Stimulated activated CD4-positive, alpha-beta T cell treated with anti-CD3 and anti-CD28 coated beads, TNF-alpha, amount 100 ng/mL, for 4 hours (primary cell): ENCODE measurements at places on chromosomes 7 and 10.
A peak's percentile ranks its signal among the peaks of the same experiment; 100 is the strongest.

- no peak for DNase-seq
Observed at GRCh38 chr7:117281562-117281961, 41.3 kb downstream of the WNT2 start.

DNA sequence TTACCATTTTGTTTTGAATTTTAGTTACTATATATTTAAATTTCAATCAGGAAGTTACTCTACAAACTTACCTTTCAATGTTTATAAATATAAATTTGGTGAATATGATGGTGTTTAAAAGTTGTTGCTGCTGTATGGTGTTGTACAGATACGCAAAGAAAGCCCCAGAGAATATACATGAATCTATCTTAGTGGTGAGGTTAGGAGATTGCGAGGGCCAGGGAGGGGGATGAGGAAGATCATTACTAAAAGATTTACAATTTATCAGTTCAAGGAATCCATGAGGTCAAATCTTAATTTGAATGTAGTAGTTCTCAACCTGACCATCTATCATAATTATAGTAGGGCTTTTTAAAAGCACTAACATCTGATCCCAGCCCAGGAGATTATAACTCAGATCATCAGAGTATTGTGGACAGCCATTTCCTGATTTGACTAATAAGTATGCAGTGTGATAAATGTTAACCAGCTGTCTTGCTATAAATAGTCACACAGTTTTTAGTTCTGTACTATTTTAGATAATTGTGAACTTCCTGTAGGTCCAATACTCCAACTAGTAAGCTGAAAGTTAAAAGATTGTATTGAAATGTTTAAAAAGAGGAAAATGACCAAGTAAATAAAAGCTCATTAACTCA, 23.6 kb downstream of the FAM3C start:
- no peak for DNase-seq

DNA sequence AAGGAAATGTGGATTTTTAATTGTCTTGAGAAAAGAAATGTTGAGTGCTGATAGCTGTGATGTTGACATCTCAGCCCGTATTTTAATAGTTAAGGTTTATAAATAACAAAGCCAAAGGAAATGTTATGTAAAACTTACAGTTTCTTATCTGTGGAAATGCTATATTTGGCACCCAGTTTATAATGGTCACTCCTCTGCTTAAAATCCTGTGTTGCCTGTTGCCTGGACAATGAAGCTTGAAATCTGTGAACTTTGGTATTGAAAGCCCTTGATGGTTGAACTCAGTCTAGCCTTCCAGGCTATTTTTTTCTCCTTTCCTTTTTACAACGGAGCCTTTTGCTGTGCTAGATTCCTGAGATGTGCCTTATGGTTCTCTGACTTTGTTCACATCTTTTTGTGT, 46.5 kb downstream of the MCU start:
- DNase-seq, result no peak

DNA sequence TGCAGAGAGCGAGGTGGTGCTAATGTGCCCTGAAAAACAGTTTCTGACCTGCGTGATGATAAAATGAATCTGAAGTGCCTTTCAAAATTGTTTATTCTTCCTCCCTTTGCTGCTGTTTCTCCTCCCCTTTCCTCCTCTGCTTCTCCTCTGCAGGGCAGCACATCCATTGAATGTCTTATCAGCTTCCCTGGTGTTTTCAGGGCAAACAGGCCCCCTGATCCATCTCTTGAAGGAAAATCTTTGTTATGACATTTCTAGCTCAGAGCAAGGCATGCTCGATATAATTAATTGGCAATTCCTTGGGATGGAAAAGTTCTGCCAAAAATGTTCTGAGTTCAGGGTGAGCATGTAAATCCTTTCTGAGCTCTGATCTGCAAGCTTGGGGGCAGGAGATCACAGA, 364.2 kb upstream of the ZNF32 start:
- no peak for DNase-seq

DNA sequence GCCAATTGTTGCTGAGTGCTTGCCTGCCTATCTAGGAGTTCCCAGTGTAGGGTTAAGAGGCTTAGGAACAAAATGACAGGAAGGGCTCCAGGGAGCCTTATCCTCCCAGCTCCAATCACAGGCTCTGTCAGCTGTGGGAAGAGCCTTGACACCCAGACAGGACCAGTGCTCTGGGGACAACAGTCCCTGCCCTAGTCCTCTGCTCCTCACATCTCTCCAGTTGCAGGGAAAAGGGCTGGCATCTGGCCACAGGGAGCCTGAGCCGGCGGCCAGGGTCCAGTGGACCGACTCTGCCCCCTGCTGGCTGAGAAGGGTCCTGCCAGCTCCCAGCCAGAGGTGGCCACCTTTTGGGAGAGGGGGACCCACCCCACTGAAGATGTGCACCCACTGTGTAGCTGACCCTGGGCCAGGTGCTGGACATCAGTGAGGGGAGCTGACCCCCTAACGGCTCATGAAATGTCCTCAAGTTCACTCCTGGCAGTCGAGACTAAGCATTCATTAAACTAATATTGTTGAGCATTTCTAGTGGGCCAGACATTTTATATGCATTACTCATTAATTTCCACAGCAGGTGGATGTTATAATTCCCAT, 17.6 kb downstream of the DNAJB12 start:
- DNase-seq, result peak; percentile 56

DNA sequence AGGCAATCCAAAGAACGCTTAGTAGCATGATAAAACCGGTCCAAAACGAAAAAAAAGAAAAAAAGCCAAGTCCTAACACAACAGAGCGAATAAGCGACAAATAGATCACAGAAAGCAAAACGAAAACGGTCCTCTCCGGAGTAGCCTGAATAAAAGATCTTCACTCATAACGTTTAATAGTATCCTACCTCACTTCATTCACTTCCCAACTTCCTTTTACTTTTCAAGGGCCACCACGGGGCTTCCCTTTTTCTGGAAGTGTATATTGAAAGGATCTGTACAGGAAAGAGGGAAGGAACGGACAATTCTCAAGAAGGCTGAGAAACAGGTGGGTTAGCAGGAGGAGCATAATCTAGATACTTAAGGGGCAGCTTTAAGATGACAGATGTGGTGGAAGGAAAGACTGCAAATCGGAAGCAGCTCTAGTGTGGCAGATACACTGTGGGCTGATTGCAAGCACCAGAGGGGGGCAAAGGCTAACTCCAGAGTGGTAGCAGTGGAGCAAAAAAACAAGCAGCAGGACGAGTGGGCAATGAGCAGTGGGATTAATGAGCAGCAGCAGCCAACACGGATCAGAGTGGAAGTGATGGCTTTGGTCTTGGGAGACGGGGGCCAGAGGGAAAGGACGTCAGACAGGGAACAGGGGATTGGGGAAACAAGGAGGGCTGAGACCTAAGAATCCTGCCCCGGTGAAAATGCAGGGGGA, 866 bp downstream of the CNOT4 start:
- DNase-seq, result no peak

DNA sequence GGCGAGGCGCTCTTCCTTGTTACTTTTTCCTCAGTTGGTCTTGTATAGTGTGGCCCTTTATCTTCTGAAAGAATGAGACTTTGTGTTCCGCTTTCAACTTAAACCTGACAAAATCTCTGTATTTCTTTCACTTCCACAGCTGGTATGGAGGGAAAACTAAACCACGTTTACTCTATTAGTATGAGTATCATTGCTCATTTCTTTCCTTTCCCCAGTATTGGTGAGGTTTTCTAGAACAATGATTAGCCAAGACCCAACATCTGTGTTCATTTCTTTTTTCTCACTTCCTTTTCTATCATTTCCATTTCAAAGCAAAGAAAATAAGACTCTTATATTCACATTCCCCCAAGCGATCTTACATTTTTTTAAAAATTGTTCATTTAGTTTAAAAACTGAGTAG, 165.3 kb downstream of the PAXIP1 start:
- DNase-seq, result no peak

GRCh38 chr7:43462836-43463235, 120.1 kb upstream of the STK17A start:
- DNase-seq, result no peak

DNA sequence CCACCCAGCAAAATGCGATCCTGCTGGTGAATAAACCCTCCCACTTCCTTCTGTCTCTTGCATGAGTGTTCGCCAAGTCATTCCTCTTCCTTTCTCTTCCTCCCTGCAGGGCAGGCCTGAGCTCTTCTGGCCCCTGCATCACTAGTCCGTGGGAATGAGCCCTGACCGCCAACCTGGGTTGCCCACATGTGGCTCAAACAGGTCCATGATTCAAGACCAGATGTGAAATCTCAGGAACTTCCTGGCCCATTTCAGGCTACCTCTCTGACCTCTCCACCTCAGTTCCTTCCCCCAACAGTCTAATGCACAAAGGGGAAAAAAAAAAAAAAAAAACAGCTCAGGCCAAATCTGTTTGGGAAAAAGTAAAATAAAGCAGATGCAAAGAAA, 5.4 kb upstream of the YWHAG start:
- DNase-seq, result no peak

- no peak for DNase-seq
Observed at GRCh38 chr10:116838143-116838725, 11.1 kb upstream of the ENO4 start.

- DNase-seq, result no peak
Observed at GRCh38 chr7:39683216-39683845, 60.0 kb downstream of the RALA start.

DNA sequence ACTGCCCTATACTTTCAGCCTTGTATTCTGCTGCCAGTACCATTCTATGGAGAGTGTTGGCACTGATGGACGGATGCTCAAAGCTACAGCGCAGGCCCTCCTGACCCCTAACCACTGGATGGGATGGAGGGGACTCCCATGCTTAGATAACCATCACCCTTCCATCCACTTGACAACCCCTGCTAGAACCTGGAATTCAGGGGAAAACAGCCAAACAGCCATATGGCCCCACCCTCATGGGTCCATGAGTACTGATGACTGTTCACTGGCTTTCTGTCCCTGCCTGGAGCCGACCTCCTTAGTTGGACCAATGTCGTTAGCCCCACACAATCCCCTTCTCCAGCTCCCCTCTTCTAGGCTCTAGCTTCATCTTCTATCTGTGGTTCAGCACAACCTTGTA, 16.2 kb downstream of the DUSP5 start:
- DNase-seq, result no peak

DNA sequence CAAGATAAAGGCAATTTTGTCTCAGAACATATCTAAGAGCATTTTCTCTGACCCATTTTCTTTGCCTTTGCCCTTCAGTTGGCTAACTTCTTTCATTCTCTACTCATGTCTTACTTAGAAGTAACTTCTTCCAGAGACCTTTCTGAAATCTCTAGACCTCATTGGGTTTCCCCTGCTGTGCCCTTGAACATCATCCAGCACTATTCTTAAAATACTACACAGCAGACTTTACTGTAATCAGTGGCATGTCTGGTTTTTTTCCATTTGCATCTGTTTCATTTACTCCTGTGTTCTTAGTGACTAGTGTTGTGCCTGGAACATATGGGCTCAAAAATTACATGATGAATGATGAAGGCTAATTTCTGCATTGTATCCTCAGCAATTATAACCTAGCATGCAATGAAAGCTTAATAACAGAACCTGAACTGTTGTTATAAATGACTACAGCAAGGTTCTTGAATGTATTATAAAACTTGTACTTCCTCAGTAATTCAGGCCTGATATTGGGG, 301.9 kb downstream of the CDK14 start:
- no peak for DNase-seq

DNA sequence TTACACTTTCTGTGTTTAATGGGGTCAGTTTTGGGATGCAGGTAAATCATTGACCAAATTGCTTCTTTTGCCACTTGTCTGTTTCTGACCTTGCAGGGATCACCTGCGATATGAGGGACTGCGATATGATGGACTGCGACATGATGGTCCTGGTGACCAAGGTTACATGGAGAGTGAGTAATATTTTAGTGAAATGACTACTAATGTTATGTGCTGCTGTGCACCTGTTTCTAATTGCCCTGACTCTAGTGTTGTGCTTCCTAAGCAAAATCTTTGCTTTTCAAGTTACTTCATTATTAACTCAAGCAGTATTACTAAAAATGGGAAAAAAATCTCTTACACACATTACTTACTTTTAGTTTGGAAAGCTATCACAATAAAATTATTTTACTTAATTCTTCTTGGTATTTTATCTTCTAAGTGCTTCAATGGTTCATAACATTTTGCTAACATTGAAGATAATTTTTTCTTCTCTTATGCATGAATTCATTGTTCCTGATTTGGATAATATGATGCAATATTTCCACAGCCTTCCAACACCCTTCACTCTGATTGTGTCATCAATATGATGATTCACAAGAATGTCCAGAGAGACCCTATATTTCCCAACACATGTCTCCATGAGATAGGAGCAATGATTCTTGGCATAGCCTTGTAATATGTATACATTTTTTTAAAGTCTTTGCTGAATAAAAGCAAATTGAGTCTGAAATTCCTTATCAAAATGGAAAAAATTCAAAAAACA, 306.2 kb upstream of the AKR1E2 start:
- no peak for DNase-seq

DNA sequence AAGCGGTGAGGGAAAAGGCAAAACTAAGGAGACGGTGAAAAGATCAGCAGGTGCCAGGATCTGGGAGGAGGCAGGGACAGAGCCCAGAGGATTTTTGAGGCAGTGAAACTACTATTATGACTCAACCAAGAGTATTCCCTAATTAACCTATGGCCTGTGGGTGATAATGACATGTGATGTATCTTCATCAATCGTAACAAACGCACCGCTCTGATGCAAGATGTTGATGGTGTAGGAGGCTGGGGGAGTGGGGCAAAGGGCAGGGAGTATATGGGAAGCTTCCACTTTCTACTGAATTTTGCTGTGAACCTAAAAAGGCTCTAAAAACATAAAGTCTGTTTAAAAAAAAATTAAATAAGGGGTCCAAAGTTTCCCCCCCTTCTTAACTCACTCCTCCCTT, 25.5 kb upstream of the EZH2 start:
- no peak for DNase-seq

- DNase-seq, result no peak
Observed at GRCh38 chr7:106165337-106165736, 53.2 kb upstream of the SYPL1 start.

- no peak for DNase-seq
Observed at GRCh38 chr7:25379351-25380300, 151.3 kb upstream of the NPVF start.

GRCh38 chr10:43453266-43453831, 16.4 kb downstream of the ZNF487 start:
- no peak for DNase-seq

DNA sequence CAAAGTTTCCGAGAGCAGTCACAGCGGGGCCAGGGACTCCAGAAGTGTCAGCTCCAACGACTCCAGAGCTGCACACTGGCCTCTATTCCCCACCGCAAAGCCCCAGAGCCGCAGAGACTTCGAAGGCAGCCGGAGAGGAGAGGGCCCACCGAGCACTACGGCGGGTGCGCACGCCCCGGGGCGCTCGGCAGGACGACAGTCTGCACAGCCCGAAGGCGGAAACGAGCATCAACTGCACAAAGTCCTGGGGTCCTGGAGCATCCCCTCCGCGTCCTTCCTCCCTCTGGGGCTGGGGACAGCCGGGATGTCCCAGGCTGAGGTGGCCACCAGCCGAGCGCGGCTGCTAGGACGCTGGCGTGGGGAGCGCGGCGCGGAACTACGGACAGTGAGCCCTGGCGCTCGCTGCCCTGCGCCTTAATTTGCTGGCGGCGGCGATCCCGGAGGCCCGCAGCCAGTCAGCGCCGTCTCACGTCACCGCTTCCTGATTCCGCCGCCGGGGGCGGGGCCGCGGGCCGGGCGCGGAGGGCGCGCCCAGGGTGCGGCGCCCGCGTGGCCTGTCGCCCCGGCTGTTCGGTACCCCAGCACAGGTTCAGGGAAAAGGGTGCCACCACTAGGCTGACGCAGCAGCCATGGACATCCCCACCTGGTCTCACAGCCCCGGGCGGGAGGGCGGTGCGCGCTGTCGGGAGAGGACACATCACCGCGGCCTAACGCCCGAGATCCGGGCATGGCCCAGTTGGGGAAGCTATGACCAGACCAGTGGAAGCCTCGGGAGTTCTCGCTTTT, at the start of gene TBX20:
Gene TBX20, minus strand, starts transcription at position 391 of the 786 bp plus-strand sequence. CDS start 480 bp downstream, outside the sequence.
- no peak for DNase-seq

GRCh38 chr10:35172574-35172973, 45.9 kb downstream of the CREM start:
- DNase-seq, result no peak
